GM12878 (cell line): ENCODE measurements at places on chromosomes 2 and 18. TPM values are rescaled to one million over a fixed set of nuclear protein-coding genes. Genes with fewer than 3 reads are reported as not detected.

- no peak for DNase-seq
- no peak overlapping the region for H3K4me3 ChIP-seq
- H3K27me3 ChIP-seq = no peaks in the 10 kb centered on the region
These were observed 2.7 kb downstream of the RTP5 start for GRCh38 chr2:241872313-241872642.

DNA sequence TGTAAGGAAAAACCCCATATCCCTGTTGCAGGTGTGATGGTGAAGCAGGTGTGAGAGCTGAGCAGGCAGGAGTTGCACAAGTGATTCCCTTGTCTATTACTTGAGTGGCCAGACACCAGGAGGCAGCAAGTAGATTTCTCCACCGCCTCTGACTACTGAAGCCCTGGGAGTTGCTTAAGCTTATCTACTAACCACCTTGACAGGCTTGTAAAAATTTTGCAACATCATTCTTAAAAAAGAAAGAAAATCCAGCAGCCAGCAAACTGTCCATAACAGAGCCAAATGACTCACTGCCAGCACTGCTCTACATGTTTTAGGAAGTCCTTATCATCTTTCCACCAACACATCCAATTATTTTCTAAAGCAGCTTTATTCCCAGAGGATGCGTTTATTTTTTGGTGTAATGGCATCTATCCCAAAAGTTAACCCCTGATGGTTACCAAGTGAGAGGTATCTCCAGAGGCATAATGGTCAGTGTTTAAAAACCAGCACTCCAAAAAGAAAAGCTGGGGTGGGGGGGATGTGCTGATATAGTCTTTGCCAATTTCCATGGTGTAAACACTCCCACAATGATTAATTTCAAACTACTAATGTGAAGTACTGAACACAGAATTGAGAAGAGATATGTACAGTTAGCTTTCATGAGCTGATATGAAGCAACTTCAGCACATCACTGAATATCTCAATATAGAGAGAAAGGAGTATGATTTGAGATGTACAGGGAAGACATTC, 16.3 kb upstream of the GPR39 start:
- no peaks in the 10 kb centered on the region for H3K27me3 ChIP-seq
- H3K4me1 ChIP-seq = no peaks in the 10 kb centered on the region
- no peak overlapping the region for H3K4me3 ChIP-seq
- H3K36me3 ChIP-seq = no peaks in the 10 kb centered on the region
- DNase-seq = no peak
- no peak overlapping the region for H3K27ac ChIP-seq

DNA sequence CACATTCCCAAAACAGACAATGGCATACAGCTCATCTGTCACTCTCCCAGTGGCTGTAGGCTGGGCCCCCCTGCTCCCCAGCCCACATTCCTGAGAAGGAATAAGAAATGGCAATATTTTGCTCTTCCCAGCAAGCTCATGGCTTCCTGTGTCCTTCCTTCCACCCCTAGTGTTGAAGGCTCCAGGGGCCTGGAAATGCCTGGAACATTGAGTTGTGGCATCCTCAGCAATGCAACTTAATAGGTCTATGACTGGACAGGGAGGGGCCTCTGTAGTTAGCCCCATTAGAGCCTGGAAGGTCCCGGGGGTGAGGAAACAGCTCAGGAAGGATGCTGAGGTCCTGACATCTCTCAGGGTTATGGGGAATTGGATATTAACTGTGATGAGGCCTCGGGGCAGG, 3.3 kb downstream of the KIF3C start:
- no peaks in the 10 kb centered on the region for H3K36me3 ChIP-seq
- H3K27ac ChIP-seq = no peak overlapping the region
- H3K4me1 ChIP-seq = no peaks in the 10 kb centered on the region
- no peaks in the 10 kb centered on the region for H3K27me3 ChIP-seq

DNA sequence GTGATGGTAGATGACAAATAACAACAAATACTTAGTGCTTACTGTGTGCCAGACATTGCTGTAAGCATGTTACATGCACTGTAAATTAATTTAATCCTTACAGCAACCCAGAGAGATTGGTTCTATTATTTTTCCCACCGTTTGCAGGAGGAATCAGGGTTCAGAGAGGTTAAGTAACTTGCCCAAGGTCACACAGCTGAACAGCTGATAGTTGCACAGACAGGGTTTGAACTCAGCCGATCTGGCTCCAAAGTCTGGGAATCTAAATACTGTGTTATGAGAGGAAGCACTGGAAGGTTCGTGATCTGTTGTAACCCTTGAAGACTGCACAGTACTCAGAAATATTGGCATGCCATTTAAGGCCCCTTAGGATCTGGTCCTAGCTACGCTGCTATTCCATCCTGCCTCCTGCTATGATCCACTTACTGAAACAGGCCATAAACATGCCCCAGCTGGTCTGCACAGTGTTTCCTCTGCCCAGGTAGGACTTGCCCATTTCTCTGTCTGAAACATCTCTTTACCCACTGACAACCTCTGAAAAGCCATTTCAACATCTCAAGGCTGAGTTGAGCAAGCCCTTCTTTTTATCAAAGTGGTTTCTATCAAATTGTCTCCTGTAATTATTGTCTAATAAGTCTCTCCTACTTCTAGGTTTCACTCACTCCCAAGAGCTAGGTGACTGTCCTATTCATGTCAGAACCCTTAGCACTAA, 40.4 kb upstream of the MRPL33 start:
- H3K36me3 ChIP-seq = no peaks in the 10 kb centered on the region
- H3K4me3 ChIP-seq = no peak overlapping the region

- DNase-seq = no peak
- no peaks in the 10 kb centered on the region for H3K27me3 ChIP-seq
- H3K36me3 ChIP-seq = no peaks in the 10 kb centered on the region
- no peak overlapping the region for H3K4me3 ChIP-seq
- no peaks in the 10 kb centered on the region for H3K4me1 ChIP-seq
These were observed 72.4 kb downstream of the SKA1 start for GRCh38 chr18:50447102-50447741.

The ADRA2B gene
- 0.10 TPM in 1 of 2 replicates, not detected in the other for total RNA-seq

DNA sequence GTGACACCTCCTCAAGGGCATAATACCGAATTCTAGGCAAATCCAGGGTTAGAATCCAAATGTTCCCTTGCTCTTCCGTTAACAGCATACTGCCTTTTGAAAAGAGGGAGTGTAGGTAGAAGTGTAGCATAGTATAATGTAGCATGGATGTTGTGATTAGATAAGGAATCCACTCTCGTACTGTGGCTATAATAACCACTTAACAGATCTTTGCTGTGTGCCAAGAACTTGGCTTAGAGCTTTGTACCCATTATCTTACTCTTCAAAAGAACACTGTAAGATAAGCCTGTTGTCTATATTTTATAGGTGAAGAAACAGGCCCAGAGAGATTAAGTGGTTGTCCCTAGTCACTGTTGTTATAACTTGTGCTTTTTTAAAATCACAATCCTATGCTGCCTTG, 24.2 kb downstream of the WDR75 start:
- no peak overlapping the region for H3K27ac ChIP-seq

DNA sequence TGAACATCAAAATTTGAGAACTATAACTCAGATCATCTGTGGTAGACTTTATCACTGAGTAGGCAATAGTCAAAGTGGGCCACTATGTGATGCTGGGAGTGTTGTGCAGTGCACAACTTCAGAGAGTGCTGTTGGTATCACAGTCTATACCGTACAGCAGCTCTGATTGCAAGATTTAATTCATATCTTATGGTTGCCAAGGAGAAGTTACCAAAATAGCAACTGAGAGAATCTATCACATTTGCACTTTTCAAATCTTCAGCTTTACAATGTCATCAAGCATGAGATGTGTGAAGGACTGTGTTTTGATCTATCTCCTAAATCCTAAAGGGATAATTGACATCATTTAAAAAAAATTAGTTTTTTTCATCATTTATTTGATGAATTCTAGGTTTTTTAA, 216.1 kb downstream of the DLGAP1 start:
- H3K27ac ChIP-seq = no peak overlapping the region
- H3K4me3 ChIP-seq = no peak overlapping the region
- H3K27me3 ChIP-seq = no peaks in the 10 kb centered on the region
- DNase-seq = no peak
- no peaks in the 10 kb centered on the region for H3K4me1 ChIP-seq
- no peaks in the 10 kb centered on the region for H3K36me3 ChIP-seq

The PLEKHH2 gene
- total RNA-seq = not detected in 2 replicates

GRCh38 chr2:61512768-61513398, 25.3 kb downstream of the XPO1 start:
- no peaks in the 10 kb centered on the region for H3K4me1 ChIP-seq
- H3K27me3 ChIP-seq = no peaks in the 10 kb centered on the region
- peaks cover 33% of the 10 kb centered on the region for H3K36me3 ChIP-seq
- no peak for DNase-seq
- H3K4me3 ChIP-seq = no peak overlapping the region
- H3K27ac ChIP-seq = no peak overlapping the region

The SERPINB11 gene
- total RNA-seq = not detected in 2 replicates

DNA sequence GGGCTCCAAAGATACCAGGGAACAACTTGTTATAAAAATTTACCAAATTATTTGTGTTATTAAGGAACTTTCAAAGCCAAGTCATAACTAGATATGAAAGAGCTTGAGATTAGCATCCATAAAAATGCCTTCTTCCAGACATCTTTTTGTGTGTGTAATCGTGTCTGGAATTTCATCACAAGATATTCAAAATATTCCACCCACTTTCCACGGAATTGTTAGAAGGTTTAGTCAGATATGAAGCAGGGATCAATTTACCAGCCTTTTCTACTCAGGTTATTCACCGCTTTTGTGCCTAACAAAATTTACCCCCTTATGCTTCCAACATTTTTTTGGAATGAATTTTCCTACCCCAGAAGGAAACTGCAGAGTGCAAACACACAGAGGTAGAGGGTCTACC, 130.2 kb upstream of the ACVR2A start:
- no peak for DNase-seq
- H3K4me3 ChIP-seq = no peak overlapping the region
- no peaks in the 10 kb centered on the region for H3K36me3 ChIP-seq
- peaks cover 9% of the 10 kb centered on the region for H3K4me1 ChIP-seq

DNA sequence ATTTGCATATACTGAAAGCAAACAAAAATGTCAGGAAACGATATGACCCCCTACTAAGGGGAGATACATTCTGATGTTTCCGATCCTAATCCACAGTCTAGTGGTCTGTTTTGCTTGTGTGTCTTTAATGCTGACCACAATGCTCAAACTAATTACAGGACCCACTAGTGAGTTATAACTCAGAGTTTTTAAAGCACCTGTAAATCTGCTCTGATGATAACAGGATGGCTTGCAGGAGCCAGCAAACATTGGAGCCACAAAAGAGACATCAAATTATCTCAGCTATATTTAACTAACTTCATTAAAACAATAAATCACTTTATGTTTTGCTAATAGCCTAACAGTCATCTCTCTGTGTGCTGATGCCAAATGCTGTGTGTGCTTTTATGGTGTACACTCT, 300.3 kb downstream of the NBAS start:
- no peaks in the 10 kb centered on the region for H3K27me3 ChIP-seq
- no peak overlapping the region for H3K4me3 ChIP-seq
- no peak for DNase-seq
- no peak overlapping the region for H3K27ac ChIP-seq
- H3K36me3 ChIP-seq = no peaks in the 10 kb centered on the region; the same call in 1 of the 2 replicates

DNA sequence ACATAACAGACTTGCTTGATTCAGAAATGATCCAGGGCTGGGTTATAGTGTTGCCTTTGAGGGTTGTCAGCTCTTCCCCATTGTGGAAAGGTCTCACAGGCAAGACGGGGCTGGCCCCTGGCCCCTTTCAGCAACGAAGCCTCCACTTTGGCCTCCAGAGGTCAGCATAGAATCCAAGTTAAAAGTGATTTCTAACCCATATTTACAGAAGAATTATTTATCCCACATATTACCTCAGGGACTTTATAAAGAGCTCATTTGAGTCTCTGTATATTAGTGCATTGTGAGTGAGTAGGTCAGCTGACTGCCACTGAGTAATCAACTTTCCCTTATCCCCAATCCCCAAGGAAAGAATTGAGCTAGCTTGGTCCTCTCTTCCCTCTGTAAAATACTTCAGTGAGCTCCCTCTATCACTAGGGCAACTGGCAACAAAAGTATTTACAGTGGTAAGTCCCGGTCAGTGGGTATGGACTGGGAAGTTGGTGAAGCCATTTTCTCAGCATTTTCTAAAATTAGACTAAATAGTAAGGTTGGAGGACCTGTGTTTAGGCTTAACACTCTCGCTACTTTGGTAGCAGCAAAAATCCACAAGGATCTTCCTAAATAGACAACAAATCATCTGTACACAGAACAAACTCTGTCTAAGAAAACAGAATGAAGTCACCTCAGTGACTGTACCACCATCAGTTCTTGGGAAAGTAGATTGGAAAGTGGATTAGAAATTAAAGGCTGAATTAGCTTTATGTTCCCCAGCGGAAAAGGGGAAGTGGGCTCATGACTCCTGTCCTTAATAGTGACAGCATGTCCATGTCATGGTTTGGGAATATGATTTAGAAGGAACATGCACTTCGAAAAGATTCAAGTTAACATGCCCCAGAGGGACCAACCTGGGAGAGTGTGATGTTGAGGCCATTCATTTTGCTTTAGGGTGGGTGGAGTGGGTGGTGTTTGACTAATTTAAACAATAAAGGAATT, 171.0 kb upstream of the SIX3 start:
- no peaks in the 10 kb centered on the region for H3K4me1 ChIP-seq
- H3K27ac ChIP-seq = no peak overlapping the region
- H3K36me3 ChIP-seq = no peaks in the 10 kb centered on the region
- DNase-seq = no peak
- H3K27me3 ChIP-seq = no peaks in the 10 kb centered on the region

DNA sequence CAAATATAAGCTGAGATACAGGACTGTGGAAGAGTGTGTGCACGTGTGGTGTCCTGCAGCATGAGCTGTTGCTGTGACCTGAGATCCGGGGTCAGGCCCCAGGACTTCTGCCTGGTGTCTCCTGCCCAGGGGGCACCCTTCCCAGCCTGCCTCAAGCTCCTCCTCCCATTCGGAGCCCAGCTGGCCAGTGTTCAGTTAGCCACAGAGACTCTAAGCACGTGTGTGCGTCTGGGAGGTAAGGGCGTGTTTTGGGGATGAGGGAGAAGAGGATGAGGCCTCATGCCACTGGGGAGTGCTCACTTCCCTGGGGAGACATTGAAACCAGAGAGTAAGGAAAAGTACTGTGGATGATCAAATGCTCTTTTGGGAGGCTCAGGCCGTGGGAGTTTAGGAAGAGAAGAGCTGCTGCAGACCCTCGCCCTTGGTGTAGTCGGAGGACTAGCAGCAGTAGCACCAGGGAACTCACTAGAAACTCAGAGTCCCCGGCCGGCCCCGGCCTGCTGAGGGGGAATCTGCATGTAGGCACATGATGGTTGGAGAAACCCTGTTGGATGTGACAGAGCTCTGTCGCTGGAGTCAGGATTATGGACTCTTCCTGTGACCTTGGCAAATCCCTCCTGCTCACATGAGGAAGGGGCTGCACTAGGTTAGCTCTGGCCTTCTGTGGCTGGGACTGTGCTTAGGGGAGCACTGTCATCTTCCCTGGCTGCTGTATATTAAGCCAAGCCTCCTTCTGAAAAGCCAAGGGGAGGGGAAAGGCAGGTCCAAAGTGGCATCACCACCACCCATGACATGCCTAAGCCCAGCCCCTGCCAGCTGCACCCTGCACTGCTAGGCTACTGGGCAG, 231.1 kb downstream of the DYSF start:
- no peak overlapping the region for H3K27ac ChIP-seq
- H3K4me1 ChIP-seq = no peaks in the 10 kb centered on the region
- no peak overlapping the region for H3K4me3 ChIP-seq
- DNase-seq = no peak
- H3K27me3 ChIP-seq = no peaks in the 10 kb centered on the region; the same call in 1 of the 2 replicates
